ENCODE measurements at places on chromosomes 5 and 9. TPM values are rescaled to one million over a fixed set of nuclear protein-coding genes. Genes with fewer than 3 reads are reported as not detected.

TAF11L11 gene
- not detected for total RNA-seq

BHMT gene
- total RNA-seq: not detected

IL9 gene
- total RNA-seq: not detected

JAKMIP2 gene
- total RNA-seq: 0.44 TPM

FOXD4L3 gene
- total RNA-seq: not detected

CLPTM1L gene
- 173 TPM for total RNA-seq

FAM221B gene
- total RNA-seq: not detected

CTXN3 gene
- not detected for total RNA-seq

EGFL7 gene
- 712 TPM for total RNA-seq

CETN3 gene
- 7.3 TPM for total RNA-seq

TRPM3 gene
- total RNA-seq: not detected

ANKRD31 gene
- not detected for total RNA-seq

GPRIN1 gene
- 13.1 TPM for total RNA-seq

HAVCR2 gene
- total RNA-seq: not detected
